ENCODE measurements at places on chromosomes 5 and 9. TPM values are rescaled to one million over a fixed set of nuclear protein-coding genes. Genes with fewer than 3 reads are reported as not detected.

DNA sequence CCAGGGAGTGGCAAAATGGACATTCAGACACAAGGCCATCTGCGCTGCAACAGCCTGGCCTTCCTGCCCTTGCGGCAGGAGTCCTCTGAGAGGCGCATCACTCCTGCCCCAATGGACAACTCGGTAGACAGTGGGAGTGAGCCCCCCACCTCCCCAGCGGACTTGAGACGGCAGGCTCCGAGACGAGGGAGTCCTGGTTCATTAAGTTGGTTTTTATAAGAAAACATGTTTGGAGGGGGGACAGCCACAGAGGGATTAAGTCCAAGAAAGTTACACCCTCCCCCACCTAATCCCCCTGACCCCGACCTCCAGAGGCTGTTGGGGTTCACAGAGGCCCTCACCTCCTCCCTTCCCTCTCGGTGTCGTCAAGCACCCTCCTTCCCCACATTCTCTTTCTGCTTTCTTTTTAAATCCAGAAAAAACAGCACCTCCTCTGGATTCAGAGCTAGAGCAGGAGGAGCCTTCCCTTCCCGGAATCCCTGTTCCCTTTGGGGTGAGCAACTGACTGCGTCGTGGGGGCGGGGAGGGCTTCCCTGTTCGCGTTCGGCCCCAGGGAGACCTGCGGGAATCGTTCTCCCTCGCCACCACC lies 1.8 kb upstream of the EGR1 start:
- DNase-seq: no peak

DNA sequence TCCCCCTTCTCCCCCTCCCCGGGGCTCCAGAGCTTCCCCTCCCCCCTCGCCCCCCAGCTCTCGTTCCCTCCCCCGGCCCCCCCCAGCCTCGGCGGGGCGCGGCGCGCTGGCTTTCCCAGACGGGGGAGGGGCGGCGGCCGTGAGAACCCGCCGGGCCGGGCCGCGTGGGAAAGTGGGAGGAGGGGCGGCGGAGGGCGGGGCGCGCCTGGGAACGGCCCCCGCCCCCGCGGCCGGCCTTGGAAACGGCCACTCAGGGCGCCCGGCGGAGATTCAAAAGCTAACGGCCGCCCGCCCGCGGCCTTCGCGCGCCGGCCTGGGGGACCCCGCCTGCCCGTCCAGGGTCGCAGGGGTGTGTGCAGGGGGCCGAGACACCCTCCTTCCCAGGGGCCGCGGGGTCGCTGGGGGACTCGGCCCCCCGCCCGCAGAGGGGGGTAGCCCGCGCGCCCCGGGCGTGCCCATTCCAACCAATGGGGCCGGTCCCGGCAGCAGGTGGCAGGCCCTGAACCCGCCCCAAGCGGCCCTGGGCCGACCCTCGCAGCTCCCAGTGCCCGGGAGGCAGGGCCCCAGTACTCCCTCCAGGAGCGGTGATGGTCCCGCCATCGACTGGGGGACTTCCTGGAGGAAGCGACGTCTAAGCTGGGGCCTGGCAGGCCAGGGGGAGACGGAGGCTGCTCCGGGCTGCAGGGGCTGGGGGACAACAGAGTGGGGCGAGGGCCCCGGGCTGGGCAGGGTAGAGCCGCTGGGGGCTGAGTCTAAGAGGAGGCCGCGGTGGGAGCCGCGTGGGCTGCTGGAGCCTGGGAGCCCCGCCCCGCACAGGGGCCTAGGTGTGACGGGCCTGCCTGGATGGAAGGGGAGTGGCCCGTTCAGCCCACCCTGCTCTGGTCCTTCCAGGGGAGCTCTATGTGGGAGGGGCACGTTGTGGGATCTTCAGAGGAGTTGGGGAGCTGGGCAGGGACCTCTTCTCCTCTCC lies 14.2 kb upstream of the NRARP start:
- peak; percentile 79 for DNase-seq

DNA sequence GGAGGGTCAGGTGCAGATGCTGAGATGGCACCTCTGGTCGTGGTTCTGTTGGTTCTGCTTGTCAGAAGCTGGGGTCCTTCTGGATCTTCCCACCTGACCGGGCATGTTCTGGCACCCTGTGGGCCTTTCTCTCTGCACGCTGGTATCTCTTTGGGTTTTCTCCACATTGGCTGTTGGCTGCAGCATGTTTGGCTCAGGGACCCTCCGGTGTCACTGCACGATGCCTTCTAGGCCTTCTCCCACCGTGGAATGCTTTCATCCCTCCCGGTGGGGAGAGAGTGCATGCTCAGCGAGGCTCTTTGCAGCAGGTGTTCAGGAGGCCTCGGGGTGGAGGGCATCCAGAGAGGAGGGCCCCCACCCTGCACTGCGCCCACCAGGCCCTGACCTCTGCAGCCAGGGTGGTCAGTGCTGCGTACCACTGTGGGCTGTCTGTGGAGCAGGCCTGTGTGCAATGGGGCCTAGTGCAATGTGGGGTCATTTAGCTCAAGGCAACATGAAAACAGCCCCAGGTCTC lies 119.4 kb downstream of the WNK2 start:
- DNase-seq: peak; percentile 57

DNA sequence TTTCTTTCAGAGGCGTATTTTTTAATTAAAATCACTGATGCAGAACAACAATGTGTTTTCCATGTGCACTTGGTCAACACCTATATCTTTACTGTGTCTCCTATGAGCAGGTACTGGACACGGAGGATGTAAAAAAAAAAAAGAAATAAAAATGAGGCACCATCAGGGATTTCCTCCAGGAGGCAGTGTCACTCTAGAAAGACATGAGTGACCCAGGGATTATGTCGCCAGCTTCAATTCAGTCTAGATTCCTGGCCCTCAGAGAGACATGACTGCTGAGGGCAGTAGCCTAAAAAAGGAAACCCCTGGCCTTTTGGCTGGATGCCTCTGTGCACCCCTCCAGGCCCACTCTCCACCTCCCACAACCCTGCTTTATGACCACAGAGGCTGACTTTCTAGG lies 18.3 kb upstream of the IL33 start:
- DNase-seq: no peak

DNA sequence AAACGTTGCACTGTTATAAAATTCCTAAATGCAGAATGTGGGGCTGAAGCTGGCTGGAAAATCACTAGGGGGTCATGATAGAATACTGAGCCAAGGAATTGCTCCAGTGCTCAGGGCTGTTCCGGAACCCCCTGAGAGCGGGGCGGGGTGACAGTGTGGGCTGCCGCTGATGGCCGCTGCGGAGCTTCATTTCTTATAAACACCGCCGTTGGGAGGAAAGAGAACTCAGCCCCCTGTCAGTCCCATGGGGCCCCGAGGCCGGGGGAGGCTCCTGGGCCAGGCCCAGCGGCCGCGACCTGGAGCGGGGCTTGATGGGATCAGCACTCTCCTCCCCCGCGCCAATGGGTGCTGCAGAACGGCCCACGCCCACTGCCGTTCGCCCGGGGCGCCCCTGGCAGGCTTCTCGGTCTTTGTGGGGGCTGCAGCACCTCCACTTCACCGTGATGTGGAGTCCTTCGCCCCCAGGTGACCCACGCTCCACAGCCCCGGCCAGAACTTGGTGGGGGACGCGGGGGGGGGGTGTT lies 5.2 kb upstream of the IRF1 start:
- DNase-seq: peak; percentile 97

The S1PR3 gene
- 40.3 TPM for total RNA-seq

- DNase-seq: no peak
These were observed 173.8 kb downstream of the PCSK1 start for GRCh38 chr5:96259151-96259772.
